ENCODE measurements at places on chromosomes 1 and 21.

DNA sequence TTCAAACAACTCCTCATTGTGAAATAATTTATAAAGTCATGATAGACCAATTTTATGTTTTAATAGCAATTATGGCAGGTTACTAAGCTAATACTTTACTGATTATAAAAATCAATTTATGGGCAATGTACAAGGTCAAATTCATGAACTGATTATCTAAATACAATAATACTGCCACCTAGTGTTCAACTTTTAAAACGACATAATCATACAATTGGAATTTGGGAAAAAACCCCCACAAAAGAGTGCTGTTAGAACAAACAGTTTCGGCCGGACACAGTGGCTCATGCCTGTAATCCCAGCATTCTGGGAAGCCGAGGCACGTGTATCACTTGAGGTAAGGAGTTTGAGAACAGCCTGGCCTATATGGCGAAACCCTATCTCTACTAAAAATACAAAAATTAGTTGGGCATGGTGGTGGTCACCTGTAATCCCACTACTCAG lies 14.0 kb downstream of the GTF2B start:
- DNase-seq: no peak

DNA sequence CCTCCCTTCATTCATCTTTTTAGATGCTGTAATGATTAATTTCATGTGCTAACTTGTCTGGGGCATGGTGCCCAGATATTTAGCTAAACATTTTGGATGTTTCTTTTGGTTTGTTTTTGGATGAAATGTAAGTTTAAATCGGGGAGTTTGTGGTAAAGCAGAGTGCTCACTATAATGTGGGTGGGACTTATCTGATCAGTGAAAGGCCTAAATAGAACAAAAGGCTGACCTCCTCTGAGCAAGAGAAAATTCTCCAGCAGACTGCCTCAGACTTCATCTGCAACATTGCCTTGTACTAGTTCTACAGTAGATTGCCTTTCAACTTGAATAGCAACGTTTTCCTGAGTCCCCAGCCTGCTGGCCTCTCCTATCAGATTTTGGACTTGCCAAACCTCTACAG lies 183.6 kb downstream of the S1PR1 start:
- no peak for DNase-seq

- no peak for DNase-seq
These were observed 77.9 kb downstream of the PLPP3 start for GRCh38 chr1:56501426-56501825.

DNA sequence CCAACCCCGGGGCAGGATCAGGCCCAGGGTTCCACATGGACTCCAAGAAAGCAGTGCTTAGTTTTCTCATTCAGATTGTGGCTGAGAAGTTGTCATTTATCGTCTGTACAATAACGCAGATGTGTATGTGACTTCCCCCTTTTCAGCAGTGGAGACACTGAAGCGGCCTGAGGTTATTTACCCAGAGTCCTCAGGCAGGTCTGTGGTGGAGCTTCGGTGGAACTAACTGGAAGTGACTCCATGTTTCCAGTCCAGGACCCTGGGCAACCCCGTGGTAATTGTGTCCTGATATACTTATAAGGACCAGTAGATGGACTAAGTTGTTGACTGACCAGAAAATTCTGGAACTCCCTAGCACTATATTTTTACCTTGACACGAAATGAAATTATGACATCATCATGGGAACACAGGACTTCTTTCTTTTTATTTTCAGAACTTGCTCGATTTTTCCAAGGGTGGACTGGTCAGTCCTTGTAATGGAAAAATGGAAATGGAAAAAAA lies 1.0 kb upstream of the IER5 start:
- no peak for DNase-seq

GRCh38 chr1:29793101-29793546 lies 556.8 kb downstream of the PTPRU start:
- no peak for DNase-seq

DNA sequence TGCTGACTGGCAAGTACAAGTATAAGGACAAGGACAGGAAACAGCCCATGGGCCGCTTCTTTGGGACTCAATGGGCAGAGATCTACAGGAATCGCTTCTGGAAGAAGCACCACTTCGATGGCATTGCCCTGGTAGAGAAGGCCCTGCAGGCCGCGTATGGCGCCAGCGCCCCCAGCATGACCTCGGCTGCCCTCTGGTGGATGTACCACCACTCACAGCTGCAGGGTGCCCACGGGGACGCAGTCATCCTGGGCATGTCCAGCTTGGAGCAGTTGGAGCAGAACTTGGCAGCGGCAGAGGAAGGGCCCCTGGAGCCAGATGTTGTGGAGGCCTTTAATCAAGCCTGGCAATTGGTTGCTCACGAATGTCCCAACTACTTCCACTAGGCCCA lies 32.0 kb downstream of the SLC16A1 start:
- DNase-seq: no peak

DNA sequence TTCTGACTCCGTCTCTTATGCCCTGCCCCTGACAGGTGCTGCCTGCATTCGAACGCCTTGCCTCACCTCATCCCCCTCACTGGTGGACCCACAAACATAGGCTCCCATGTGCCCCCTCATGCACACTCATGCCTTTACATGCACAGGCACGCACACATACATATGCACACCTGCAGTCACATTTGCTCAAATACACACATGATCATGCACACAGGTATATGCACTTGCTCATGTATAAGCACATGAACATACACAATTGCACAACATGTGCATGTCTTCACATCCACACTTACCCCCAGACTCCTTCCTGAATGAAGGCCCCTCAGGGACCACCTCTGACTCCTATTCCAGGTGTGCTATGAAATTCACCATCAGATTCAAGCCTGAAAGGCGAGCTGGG lies 506.9 kb downstream of the PTPRU start:
- no peak for DNase-seq

DNA sequence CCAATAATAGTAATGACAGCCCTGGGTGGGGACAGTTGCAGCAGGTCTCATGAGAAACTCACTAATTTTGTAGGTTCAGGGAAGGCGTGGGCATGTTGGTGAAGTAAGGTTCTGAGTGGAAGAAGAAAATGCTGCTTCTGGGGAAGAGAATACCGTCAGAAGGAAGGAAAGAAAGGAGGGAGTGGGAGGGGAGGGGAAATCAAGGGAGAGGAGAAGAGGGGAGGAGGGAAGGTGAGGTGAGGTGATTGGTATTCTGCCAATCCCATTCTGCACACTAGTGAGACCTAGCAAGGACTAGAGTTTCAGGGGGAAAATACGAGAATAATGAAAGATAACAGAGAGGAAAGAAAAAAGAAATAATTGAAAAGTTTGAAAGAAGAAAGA lies 32.4 kb upstream of the MGST3 start:
- no peak for DNase-seq

DNA sequence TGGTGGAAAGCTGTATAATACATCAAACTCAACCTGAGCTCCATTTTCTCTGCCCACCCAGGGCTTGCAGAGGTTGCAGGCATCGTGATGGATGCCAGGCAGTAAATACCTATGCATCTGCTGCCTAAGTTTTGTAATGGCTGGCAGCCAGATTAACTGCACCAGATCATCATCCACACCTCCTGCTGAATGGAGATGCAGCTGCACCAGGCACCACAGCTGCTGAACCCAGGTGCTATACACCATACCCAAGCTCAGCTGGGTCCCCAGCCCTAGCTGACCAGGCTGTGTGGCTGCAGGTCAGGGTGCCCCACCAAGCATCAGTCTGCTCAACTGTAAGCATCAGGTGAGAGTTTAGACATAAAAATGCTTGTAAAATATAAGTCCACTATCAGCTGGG lies 6.7 kb upstream of the SNAPIN start:
- no peak for DNase-seq

DNA sequence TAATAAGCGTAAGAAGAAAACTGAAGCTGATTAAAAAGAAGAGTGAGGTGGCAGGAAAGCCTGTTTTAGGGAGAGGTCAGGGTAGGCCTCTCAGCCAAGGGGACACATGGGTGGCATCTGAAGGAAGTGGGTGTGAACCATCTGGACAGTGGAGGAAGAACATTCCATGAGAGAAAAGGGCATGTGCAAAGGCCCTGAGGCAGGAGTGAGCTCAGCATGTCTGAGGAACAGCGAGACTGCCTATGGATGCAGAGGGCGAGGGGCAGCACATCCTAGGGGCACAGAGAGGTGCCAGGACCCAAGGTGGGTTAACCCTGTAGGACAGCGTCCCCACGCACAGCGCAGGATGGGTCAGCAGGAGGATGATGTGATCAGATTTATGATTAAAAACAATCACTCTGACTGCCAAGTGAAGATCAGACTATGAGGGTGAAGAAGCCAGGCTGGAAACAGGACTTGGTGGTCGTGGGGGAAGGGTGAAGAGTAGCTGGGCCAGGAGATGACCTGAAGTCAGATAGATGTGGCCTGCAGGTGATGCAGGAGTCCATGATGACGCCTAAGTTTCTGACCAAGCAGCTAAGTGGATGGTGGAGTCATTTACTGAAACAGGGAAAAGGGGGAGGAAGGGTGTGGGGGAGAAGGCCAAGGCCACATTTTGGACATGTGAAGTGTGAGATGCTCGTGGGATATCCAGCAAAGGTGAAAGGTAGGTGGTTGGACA lies 37.9 kb downstream of the PABPC4 start:
- DNase-seq: no peak

DNA sequence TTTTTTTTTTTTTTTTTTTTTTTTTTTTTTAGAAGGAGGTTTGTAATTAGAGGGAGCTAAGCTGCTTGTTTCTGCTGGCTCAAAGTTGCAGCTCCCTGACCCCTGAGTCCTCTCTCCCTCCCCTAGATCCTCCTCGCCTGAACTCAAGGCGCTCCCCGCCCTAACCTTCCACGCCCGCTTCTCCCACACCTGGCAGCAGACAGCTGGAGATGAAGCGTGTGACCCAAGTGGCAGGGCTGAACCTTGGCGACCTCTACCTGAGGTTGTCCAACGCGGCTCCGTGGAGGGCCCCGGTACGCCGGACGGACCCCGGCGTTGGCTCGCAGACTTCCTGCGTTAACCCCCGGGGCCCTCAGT lies 795 bp downstream of the NGF start:
- no peak for DNase-seq

DNA sequence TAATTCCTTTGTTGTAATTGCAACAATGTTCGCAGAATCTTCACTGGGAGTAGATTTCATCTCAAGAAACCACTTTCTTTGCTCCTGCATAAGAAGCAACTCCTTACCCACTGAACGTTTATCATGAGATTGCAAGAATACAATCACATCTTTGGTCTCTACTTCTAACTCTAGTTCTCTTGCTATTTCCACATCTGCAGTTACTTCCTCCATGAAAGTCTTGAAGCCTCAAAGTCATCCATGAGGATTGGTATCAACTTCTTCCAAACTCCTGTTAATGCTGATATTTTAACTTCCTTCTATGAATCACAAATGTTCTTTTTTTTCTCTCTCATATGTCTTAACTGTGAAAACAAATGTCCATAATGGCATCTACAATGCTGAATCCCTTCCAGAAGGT lies 118.6 kb upstream of the RAB4A start:
- DNase-seq: no peak

DNA sequence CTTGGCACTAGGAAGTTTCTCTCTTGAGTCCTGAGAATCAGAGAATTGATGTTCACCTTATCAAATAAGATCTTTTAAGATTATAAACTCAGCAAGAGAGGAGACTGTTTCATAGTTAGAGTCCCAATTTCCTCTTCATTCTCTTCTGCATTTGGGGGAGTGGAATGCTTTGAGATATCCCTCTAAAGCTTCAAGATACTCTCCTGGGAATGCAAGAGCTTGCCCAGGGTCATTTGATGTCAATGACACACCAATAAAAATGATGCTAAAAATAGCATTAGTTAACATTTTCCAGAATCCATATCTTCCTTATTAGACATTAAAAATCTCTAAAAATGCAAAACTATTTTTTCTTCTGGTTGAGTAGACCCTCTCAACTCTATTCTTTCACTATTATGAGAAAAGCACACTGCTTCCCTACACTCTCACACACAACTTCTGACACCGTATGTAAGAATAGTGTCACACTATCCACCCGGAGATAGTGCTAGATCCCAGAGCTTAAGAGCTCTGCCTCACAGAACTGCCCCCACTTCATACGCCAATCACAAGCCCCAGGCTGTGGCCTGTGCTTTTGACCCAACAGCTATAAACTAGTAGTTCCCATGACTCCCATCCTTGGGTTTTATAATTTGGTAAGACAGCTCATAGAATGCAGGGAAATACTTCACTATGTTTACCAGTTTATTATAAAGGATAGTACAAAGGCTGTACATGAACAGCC lies 399.9 kb upstream of the RUNX1 start:
- no peak for DNase-seq

GRCh38 chr1:26159743-26160039 lies 812 bp downstream of the FAM110D start:
- no peak for DNase-seq

- DNase-seq: no peak
These were observed 28.0 kb downstream of the MACO1 start for GRCh38 chr1:25458541-25459298.

DNA sequence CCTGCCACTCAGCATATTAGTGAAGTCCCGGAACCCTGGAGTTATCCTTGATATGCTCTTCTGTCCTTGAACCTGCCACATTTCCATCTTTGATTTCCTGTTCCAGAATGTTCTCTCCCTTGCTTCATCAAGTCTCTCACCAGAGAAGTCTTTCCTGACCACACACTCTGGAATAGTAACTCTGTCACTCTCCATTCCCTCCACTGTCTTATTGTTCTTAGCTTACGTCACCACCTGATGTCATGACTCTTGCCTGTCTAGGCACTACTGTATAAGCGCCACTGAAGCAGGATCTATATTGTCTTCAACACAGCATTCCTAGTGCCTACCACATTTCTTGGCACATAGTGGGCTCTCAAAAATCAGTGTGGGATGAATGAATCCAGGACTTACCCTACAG lies 65.4 kb upstream of the SMYD2 start:
- no peak for DNase-seq

- no peak for DNase-seq
These were observed 253.4 kb upstream of the ST6GALNAC5 start for GRCh38 chr1:76613886-76614285.

- DNase-seq: no peak
These were observed 468.8 kb downstream of the CAMTA1 start for GRCh38 chr1:7253988-7254587.

DNA sequence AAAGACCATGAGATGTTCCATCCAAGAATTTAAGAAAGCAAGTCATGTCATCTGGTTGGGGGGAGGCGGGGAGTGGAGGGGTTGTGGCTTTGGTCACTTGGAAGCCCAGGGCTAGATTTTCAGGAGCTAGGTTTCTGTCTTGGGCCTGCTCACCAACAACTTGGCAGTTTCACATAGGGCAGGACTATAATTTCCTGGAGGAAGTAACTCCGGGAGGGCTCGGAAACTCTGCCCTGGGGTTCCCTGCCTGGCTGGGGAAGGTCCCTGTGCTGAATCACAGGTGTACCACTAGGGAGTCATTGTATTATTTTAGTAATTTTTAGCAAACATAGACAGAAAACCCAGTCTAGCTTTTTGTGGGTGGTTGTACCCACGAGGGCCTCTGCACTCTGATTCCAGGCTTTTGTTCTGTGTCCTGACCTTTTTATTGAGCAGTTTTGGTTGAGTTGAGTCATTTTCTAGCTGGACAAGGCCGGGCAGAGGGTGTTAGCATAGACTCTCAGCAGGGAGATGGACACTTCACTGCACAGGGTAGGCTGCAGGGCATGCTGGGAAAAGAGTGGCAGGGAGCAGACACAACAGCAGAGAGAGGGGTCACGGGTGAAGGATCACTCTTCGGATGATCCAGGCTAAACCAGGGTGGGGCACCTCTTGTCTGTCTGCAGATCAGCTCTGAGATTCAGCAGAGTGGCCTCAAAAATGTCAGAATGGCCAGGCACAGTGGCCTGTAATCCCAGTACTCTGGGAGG lies 144.7 kb downstream of the GRIK3 start:
- DNase-seq: no peak

- DNase-seq: no peak
These were observed 44.0 kb downstream of the IGSF21 start for GRCh38 chr1:18151436-18152122.

- DNase-seq: no peak
These were observed 91.7 kb downstream of the C1orf94 start for GRCh38 chr1:34268311-34268954.
